ENCODE measurements at places on chromosomes 6 and 20.
A peak's percentile ranks its signal among the peaks of the same experiment; 100 is the strongest.

DNA sequence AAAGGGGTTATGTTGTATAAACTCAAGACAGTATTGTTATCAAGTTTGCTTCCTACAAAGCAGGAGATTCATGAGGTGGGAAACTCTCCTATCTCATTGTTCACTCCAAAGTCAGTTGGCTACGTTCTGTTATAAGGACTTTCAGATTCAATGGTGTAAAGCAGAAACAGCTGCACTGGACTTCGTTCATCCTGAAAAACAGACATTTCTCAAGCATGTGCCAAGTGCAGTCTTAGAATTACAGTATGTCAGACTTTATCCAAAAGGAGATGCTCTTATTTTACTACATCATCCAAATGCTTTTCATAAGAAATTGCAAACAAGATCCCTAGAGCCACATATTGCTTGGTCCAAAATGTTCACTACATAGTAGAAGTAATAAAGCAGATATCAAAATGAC lies 14.9 kb downstream of the COL21A1 start:
- DNase-seq, result no peak

GRCh38 chr6:88220493-88220892 lies 54.3 kb upstream of the CNR1 start:
- no peak for DNase-seq

DNA sequence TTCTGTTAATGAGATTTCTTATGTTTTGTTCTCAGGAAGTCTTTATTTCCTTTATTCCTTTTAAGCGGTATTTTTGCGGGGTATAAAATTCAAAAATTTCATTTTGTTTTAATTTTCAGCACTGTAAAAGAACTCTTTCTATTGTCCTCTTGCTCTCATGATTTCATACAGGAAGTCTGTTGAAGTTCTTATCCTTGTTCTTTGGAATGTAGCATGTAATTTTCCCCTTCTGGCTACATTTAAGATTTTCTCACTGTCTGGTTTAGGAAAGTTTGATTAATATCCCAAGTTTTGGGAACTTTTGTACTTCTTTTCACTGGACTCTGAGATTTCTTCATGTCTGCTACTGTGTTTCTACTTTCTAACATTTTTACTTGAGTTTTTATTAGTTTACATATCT lies 581.4 kb upstream of the GJE1 start:
- no peak for DNase-seq

- DNase-seq, result no peak
Measured at GRCh38 chr20:53695797-53696527, 102.3 kb upstream of the ZNF217 start.

DNA sequence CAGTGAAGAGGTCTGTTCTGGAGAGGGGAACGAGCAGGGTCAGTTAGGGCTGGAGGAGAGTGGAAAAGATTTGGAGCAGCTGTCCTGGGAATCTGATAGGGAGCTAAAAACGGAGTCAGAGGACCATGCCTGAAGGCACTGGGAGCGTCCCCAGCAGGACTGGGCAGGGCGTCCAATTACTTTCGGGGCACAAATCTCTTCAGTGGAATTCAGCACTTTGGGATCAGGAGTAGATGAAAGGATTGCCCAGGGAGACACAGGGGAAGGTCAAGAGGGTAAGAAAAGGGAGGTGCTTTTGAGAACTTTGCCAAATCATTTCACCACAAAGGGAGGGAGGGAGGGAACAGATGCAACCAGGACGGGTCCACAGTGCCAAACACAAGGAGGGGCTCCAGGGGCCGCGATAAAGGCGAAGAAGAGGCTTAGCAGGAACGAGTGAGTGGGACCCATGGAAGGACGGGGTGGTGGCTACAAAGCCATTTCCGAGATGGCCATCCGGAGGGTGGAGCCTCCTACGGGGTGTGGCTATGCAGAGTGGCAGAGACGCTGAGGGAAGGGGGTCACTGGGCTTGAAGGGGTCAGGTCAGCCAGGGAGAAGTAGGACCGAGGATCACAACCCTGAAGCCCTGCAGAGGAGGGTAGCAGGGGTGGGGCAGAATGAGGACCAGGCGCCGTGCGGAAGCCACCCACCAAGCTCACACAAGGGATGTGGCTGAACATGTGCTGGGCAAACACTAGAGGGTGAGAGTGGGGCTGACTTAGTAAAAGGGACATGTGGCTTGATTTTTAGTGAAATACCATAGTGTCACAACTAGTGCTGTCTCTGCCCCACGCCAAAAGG lies 180.0 kb upstream of the RREB1 start:
- no peak for DNase-seq

GRCh38 chr6:98967616-98968015 lies 19.9 kb upstream of the FBXL4 start:
- no peak for DNase-seq

GRCh38 chr6:44563397-44563796 lies 175.9 kb downstream of the CDC5L start:
- DNase-seq, result no peak

GRCh38 chr20:19338960-19339359 lies 126.5 kb downstream of the SLC24A3 start:
- DNase-seq, result no peak

- no peak for DNase-seq
Measured at GRCh38 chr6:47405273-47405672, 72.3 kb upstream of the CD2AP start.

DNA sequence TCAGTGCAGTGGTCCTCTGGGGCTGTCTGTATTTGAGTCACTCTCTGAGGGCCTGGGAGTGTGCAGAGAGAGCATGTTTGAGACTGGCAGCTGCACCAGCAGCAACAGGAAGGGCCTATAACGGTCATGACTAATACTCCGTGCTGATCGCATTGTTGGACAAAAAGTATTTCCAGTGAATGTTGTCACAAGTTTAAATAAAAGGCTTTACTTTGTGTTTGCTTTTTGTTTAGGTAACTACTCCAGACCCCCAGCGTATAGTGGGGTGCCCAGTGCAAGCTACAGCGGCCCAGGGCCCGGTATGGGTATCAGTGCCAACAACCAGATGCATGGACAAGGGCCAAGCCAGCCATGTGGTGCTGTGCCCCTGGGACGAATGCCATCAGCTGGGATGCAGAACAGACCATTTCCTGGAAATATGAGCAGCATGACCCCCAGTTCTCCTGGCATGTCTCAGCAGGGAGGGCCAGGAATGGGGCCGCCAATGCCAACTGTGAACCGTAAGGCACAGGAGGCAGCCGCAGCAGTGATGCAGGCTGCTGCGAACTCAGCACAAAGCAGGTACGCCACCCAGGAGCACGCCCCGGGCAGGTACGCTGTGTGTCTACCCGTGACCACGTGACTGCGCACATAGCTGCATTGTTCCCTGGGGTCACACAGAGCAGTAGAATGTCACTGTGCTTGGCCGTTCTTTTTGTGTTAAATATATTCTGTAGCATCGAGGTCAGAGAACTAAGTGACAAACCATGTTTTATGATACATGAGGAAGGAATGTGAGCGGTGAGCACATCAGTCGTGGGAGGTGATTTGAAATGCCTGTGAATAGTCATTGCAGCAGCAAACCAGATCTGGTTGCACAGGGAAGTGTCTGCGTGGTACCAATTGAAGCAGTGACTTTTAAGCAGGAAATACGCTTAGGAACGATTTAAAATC lies 174.7 kb downstream of the TMEM242 start:
- DNase-seq, result peak; percentile 86

DNA sequence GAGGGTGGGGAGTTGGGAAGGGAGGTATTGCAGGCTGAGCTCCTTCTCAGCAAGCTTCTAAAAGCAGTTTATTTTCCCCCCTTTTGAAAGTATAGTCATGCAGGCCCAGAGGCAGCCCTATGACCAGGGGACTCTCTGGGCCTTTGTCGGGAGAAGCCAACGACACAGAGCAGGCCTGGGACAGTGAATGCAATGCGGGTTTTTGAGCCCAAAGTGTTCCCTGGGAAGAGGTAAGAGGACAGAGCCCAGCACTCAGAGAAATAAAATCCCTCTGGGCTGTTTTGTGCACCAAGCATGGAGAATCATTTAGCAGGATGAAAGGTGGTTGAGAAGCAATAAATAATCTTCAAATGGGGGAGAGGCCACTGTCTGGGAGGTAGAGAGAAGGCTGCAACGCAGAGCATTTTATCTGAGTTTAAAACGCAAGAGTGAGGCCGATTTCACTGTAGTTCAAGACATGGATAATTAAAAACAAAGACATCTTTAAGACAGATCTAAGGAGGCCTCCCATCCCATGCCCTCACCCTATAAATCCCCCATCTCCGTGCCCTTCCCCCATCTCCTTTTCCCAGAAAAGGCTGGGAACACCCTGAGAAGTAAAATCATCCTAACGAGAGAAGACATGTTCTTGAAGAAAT lies 237.5 kb downstream of the CDC5L start:
- DNase-seq, result no peak

GRCh38 chr20:23115822-23116221 lies 29.7 kb upstream of the CD93 start:
- no peak for DNase-seq

- DNase-seq, result no peak
Measured at GRCh38 chr20:31494131-31494530, 19.0 kb downstream of the REM1 start.

DNA sequence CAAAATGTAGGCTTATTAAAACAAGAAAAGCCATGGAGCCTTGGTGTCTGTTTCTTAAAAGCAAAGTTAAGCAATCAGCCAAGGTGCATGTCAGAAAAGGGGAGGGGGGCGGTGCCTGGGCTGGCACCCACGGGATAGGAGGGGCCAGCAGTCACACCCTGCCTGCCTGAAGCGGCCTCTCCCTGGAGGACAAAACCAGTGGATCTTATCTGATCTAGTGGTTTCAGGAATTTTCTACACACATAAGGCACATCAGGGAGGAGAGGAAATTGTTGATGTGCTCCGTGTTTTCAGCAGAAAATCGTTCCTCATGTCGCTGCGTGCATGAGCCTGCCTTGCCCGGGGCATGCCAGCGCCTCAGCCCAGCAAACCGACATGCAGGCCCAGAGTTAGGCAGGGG lies 276.4 kb downstream of the TAF4 start:
- DNase-seq, result no peak

GRCh38 chr6:131001945-131002660 lies 60.9 kb downstream of the EPB41L2 start:
- DNase-seq, result no peak

- DNase-seq, result no peak
Measured at GRCh38 chr6:68158256-68158655, 476.8 kb upstream of the ADGRB3 start.

GRCh38 chr6:149990212-149990660 lies 26.5 kb downstream of the ULBP1 start:
- DNase-seq, result no peak

GRCh38 chr6:56837322-56837894 lies 117.5 kb upstream of the BEND6 start:
- DNase-seq, result no peak

DNA sequence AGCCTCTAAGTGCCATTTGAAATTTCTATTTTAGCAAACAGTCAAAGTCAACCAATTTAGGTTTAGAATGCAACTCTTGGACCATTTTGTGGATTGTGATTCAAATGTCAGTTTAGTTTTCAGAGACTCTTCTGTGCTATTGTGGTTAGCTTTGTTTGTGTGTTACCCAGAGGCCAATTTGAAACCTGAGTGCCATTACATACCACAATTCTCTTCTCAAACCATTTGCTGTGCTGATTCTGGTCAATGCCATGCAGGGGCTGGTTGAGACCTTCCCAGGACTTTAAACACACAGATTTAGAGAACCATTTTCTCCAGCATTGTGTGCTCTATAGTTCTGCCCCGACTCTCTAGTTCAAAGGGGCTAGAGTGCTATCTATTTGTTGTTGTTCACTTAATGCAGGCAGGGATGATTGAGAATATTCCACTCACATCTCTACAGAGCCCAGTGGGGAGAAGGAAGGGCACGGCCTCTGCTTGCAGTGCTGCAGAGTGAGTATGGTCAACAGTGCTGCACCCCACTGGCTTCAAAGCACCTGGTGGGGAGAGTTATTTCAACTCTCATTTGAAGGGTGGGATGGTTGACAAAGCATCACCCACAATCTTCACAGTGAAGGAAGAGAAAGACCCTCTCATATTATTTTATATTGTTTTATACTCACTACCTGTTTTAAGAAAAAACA lies 738.2 kb downstream of the COL12A1 start:
- DNase-seq, result no peak

GRCh38 chr20:32999603-33000250 lies 4.5 kb downstream of the SUN5 start:
- no peak for DNase-seq

GRCh38 chr6:15588971-15589634 lies 73.7 kb downstream of the DTNBP1 start:
- DNase-seq, result no peak

- no peak for DNase-seq
Measured at GRCh38 chr6:96715608-96716007, 121.7 kb downstream of the GPR63 start.

GRCh38 chr6:114342086-114342825 lies 567 bp downstream of the HS3ST5 start:
- peak; percentile 52 for DNase-seq

- DNase-seq, result peak; percentile 64
Measured at GRCh38 chr20:34824806-34825529, 483 bp downstream of the NCOA6 start.

DNA sequence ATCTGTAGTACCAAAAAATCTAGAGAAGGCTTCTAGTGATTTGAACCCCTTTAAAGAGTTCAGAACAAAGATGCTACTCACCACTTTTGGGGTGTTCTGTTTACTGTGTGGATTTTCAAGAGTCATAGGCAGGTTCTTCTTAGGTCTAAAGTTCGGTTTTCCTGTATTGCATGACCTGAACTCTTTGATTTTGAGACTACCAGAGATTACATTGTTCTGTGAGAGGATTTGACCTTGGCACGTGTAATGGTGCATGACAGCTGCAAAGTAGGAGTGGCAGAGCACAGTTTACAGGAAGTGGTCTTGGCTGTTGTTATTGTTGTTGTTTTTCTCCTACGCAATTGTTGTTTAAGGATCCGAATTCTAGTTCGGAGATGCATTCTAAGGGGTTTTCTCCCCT lies 592.7 kb downstream of the EPHA7 start:
- no peak for DNase-seq

- DNase-seq, result no peak
Measured at GRCh38 chr6:23097566-23097965, 528.2 kb downstream of the HDGFL1 start.

DNA sequence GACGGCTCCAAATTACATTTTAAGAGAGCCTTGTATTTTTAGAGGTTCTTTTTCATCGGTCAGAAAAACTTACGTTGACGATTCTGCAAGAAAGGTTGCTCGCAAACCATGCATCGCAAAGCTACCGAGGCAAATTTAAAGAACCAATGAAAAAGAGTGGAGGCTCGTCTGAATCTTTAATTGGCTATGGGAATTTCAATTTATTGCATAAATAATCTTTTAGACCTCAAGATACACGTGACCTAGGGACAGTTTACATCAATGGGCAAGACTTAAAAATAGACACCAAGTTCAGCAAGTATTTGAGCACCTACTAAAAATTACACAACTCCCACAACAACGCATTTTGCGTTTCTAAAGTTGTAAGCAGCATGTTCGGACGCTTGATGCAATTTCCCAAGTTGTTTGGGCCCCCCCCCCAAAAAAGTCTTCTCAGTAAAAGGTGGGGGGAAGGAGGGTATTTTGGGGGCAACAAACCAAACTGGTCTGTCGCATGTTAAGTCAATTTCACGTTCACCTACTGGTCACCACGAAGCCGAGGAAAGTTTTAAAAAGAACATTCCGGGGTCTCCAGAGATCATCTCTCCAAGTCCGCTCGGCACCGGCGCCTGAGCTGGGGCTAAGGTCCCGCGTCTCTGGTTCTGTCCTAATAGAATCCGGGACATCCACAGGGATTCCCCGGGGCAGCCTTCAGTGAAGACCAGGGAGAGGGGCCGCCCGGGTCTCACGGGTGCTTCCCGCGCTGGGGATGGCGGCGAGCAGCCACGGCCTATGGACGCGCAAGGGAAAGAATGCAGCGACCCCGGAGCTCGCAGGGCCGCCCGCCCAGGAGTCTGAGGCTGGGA lies 851 bp downstream of the SNX5 start:
- DNase-seq, result no peak

- DNase-seq, result no peak
Measured at GRCh38 chr6:3819161-3820110, 29.7 kb upstream of the FAM50B start.

Data from posterior cingulate gyrus (tissue), 11 donors.